Activated gamma-delta T cell (primary cell): ENCODE measurements at places on chromosomes 4 and X.

- DNase-seq, result no peak
Observed at GRCh38 chrX:106862972-106863688, 40.0 kb downstream of the RIPPLY1 start.

DNA sequence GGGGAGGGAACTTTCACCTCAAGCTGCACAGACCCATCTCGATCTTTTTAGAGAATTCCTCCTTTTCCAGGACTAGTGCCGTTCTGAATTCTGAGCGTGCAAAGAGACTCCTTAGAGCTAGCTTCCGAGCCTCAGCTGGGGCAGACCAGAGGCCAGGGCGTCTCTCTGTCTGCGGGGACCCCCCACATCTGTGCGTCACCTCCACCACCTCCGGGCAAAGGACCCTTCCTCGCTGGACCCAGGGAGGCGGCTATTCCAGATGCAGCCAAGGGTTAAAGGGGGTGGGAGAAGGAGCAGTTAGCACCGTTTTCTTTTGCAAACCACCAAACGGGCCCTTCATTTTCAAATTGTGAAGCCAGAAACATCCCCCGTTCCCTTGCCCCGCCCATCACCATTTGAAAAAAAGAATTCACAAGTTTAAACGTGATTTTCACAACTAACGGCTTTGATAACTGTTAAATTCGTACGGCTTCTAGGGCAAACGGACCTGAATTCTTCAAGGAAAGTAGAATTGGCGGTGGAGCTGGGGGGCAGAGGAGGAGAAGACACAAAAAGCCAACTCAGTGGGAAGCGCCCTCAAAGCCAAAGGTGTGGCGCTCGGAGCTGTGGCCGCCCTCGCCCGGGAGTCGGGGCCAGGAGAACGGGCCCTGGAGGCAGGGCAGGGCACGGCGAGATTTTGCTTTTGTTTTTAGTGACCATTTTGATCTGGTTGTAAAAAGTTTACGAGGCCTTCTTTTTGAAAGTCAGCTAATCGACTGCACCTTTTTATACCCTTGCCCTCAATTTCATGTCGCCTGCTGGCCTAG lies 3.3 kb upstream of the PDGFRA start:
- no peak for DNase-seq

- no peak for DNase-seq
Observed at GRCh38 chr4:122118243-122118642, 33.9 kb upstream of the BLTP1 start.

GRCh38 chrX:48702032-48702431 lies 5.5 kb downstream of the SUV39H1 start:
- no peak for DNase-seq

DNA sequence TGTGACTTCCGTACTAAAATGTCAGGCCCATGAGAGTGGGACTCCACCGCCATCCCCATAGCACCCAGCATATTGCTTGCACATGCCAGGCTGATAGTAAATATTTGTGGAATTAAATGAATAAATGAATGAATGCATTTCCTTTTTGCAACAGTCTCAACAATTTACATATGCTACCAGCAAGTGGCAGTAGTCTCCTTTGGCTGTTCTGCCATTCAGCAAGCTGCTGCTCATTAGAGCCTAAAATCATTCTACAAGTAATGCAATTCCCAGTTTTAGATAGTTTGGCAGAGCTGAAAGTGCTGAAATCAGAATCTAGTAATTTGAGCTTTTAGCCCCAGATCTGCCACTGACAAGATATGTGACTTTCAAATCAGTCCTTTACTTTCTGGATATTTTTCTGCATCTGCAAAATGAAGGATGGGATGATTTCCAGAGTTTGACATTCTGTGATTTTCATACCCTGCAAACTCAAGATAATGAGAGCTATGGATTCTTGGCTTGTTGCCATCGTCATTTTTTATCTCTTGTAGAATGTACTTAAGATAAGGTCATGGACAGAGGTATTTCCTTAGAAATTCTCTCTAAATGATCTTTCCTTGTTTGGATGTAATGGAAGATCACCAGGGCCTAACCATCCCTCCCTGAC lies 35.7 kb upstream of the INTS6L start:
- no peak for DNase-seq

DNA sequence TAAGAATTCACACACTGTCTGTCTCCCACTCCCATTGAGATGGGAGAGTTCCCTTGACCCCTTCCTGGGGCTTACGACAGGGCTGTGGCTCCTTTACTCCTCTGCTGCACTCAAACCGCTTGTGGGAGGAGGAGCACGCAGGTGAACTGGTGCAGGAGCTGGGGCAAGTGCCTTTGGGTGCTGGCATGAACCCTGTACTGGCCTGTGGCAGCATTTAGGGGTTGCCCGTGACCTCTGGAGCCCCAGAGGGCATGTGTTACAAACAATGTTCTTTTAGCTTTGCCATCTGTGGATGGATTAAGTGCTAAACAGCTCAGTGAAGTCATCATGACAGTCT lies 21.8 kb upstream of the FTHL17 start:
- DNase-seq, result no peak

- no peak for DNase-seq
Observed at GRCh38 chrX:72554448-72555140, 18.0 kb downstream of the HDAC8 start.

- no peak for DNase-seq
Observed at GRCh38 chr4:26337612-26338011, 16.8 kb downstream of the RBPJ start.

DNA sequence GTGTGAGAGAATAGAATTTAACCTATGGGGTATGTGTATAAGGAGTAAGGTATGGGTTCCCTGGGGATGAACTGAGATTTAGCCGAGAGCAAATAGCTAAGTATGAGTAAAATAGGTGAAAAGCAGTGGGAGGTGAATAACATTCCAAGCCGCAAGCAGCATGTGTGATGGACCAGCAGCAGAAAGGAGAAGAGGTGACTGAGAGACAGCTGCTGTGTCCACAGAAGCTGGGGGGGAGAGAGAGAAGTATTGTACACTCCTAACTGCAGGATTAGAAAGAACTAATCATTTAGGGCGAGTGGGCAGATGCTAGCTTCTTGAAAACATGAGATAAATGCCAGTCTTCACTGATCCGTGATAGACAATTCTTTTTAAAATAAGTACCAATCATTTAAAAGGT lies 296.0 kb downstream of the KLHL4 start:
- no peak for DNase-seq

GRCh38 chr4:119016636-119017035 lies 119.0 kb upstream of the MYOZ2 start:
- DNase-seq, result no peak

DNA sequence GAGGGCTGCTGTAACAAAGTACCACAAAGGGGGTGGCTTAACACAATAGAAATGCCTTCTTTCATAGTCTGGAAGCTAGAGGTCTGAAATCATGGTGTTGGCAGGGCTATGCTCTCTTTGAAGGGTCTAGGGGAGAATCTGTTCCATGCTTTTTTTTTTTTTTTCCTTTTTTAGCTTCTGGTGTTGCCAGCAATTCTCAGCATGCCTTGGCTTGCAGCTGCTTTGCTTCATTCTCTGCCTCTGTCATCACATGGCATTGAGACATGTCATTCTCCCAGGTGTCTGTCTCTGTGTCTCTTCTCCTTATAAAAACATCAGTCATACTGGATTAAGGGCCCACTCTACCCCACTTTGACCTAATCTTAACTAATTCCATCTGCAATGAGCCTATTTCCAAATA lies 78.6 kb upstream of the BOD1L1 start:
- no peak for DNase-seq

- no peak for DNase-seq
Observed at GRCh38 chr4:26741491-26741871, 119.2 kb upstream of the STIM2 start.

GRCh38 chr4:71549516-71550160 lies 210.8 kb downstream of the SLC4A4 start:
- DNase-seq, result no peak

DNA sequence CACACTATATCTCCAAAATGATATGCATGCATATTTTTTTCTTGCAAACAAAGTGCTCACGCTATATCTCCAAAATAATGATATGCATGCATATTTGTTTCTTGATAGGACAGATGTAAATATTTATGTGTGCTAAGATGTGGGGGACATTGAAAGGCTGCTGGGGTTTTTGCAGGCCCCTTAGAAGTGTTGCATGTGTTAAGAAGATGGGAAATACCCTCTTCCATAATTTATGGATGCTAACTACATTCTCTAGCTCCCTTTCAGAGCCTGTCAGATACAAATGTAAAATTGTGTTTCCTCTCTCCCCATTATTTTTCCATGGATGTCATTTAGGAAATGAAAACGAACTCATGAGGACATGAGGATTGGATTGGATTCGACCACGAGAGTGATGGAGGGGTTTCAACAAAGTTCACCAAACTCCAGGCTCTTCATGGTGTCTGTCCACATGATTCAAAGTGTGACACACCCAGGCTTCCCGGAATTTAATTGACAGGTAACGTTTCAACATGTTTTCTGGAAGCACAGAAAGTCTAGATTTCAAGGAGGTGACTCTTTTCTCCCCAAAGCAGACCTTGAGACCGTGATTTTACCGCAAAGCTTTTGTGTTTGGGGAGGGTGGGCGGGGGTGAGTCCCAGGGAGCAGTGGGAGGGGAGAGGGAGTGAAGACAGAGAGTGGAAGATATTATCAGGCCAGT lies 94.4 kb upstream of the CD99 start:
- no peak for DNase-seq

GRCh38 chr4:23476515-23477090 lies 413.2 kb downstream of the PPARGC1A start:
- DNase-seq, result no peak

- DNase-seq, result no peak
Observed at GRCh38 chr4:156838761-156839160, 132.8 kb downstream of the PDGFC start.

DNA sequence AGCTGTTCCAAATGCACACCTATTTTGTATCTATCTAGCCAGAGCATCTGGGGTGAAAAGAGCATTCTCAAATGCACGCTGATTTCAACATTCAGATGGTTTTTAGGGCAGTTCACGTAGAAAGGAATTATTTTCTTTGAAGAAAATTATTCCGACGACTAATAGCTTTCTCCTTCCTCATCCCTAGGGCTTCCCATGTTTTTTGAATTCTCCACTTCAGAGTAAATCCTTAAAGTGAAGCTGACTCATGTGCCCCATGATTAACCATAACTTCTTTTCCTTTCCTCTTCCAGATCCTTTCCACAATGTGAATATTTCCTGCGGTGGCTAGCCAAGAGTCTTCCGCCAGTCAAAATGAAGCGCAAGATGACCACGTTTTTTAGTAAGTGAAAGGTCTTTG lies 86.7 kb upstream of the PDHA1 start:
- DNase-seq, result no peak

- DNase-seq, result no peak
Observed at GRCh38 chrX:5051831-5052491, 1176.7 kb downstream of the NLGN4X start.

DNA sequence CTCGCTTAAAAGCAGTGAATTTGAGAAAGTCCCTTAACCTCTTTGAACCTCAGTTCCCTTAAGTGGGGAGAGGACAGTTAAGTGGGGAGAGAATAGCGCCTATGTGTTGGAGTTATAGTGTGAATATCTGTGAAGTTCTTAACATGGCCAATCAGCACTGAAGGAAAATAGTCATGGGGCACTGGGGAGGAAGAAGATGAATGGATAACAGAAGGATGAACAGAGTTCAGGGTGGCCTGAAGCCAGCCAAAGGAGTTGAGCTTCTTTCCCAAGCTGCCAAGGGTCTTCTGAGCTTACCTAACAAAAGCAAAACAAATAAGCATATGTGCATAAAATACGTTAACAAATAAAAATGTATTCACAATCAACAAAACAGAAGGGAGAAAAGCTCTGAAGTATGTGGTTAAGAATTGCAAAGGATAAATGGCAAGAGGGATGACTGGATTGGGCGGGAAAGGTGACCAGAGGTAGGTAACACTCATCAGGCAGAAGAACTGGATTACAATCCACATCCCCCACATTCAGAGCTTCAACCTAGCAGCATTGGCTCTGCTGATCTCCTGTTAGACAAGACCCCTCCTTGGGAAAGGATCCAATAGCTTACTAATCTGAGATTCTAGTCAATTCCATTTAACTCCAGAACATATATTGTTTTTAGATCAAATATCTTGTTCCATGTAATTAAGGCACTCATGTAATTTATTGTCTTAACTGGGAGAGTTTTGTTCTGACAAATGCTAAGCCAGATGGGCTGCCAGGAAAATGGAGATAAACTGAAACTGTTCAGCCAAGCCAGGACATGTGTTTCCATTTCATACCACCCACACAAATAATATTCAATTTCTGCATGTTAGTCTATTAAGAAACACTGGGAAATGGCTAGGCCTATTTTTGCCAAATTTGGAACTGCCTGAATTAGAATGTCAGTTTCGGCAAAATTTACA lies 221.2 kb downstream of the LDB2 start:
- DNase-seq, result no peak

- DNase-seq, result no peak
Observed at GRCh38 chr4:137312257-137312656, 220.0 kb downstream of the PCDH18 start.

GRCh38 chrX:107429090-107429489 lies 20.4 kb upstream of the FRMPD3 start:
- DNase-seq, result no peak

- DNase-seq, result no peak
Observed at GRCh38 chrX:106718709-106719108, 7.8 kb upstream of the RNF128 start.

DNA sequence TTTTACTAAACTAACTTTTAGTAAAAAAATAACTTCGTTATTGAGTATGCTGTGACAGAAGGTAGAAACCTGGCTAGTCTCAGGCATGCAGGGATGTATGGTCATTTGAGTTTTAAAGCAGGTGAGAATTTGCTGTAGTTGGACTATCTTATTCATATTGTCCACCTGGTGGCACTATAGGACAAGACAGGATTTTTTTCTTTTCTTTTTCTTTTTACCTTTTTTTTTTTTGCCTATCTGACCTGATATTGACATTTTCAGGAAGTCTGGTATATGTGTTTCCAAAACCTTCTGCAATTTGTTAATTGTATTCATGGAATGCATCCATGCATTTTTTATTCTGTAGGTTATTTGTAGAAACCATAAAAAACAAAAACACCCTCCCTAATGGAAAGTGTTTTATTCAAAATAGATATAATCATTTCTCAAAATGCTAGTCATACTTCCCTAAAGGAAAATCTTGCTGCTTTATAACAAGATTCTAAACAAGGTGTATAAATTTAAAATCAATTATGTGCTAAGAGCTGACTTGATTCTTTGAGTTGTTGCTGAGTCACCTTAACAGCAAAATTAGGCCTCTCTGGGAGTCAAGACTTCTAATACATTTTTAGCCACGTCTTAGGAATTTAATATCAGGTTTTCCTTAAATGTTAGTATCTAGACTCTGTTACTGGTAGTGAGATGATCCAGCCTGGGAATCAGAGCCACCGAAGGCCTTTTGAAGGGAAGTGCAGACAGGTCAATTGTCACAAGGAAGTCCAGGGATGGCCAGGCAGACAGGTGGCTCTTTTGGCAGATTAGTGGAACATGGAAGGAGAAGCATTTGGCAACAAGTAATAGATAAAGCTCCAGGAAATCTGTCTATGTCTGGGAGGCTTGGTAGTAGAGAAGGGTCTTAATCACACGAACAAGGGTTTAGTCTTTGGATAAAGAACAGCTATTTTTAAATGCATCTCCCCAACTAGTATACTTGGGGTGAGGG lies 201.3 kb upstream of the GNPDA2 start:
- DNase-seq, result no peak

- no peak for DNase-seq
Observed at GRCh38 chrX:38426785-38427184, 74.4 kb downstream of the OTC start.

- no peak for DNase-seq
Observed at GRCh38 chrX:149909324-149910177, 19.8 kb upstream of the HSFX4 start.

GRCh38 chrX:107736781-107737531 lies 38.6 kb downstream of the TSC22D3 start:
- DNase-seq, result no peak

GRCh38 chr4:164261831-164262230 lies 492.1 kb upstream of the SMIM31 start:
- no peak for DNase-seq

- DNase-seq, result no peak
Observed at GRCh38 chrX:70445951-70446350, 1.3 kb downstream of the DLG3 start.
